ENCODE measurements at places on chromosomes 16 and 17.

DNA sequence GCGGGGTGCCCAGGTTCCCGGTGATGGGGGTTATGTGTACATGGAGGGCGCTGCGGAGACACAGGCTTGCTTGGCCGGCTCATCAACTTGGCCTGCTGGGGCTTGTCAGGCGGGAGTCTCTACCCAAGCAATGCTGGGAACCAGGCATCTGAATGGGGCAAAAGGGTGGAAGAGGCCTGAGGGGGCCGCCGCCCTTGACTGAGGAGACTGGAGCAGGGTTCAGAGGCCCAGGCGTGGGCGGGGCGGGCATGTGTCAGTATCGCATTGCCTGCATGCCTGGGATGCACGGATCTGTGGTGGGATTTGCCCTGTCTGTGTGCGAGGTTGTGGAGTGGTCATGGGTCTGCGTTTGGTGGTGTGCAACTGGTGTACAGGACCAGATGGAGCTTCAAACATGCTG lies 21.1 kb downstream of the ARHGAP23 start:
- no peak for DNase-seq

DNA sequence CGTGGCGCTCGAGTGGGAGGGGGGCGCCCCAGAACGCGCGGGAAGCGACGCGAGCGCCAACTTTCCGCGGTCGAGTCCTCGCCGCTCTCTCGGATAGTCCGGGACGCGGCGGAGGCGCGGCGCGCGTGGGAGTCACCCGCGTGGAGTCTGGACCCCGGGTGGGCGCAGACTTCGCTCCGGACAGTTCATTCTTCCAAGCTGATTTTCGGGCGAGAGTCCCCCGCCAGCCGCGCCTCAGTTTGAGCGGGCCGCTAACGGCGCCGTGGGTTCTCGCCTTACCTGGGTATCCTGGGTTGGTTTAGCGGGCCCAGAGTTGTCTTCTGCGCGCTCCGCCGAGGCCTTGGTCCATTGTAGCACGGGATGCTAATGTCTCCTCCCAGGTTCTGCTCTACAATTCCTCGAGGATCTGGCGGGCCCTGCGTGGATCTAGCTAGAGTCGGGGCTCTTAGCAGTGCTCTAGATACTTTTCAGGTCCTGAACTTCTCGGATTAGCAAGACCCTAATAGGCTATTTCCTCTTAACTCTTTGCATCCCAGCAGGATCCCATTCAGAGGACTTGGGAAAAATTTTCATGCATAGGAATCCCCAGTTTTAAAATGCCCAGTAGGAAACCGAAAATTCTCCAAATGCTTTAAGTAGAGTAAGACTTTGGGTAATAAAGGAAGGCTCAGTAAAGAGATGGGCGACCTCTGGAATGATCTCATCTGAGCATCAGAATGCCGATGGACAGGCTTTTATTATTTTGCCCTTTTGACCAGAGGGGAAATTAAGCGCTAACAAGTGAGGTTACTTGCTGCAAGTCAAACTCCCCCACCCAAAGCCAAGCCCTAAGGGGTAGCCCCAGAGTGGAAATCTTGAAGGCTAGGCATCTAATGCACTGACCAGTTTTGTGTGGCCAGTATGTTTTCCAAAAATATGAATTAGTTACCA lies 537 bp upstream of the GJC1 start:
- peak; percentile 25 for DNase-seq

- peak; percentile 28 for DNase-seq
Measured at GRCh38 chr16:89319886-89320781, 102.6 kb downstream of the ZNF778 start.

DNA sequence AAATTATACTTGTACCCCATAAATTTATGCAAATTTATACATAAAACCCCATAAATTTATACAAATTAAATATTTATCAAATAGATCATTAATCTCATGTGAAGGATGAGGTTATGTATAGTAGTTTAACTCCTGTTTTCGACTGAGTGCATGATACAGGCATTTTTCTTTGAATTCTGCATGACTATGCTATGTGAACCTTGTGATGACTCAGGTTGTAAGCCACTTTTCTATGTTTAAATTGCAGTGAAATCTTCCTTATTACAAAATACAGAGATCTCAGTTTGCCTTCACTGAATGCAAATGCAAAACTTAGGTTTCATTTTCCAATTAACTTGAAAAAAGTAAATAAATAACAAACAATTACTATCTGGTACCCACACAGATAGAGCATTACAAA lies 843.7 kb downstream of the CDH11 start:
- no peak for DNase-seq

- DNase-seq = no peak
Measured at GRCh38 chr16:81201267-81201666, 37.2 kb upstream of the BCO1 start.
